G401 (cell line): ENCODE measurements at places on chromosomes 7 and 10. TPM values are rescaled to one million over a fixed set of nuclear protein-coding genes. Genes with fewer than 3 reads are reported as not detected.
A peak's percentile ranks its signal among the peaks of the same experiment; 100 is the strongest.

DNA sequence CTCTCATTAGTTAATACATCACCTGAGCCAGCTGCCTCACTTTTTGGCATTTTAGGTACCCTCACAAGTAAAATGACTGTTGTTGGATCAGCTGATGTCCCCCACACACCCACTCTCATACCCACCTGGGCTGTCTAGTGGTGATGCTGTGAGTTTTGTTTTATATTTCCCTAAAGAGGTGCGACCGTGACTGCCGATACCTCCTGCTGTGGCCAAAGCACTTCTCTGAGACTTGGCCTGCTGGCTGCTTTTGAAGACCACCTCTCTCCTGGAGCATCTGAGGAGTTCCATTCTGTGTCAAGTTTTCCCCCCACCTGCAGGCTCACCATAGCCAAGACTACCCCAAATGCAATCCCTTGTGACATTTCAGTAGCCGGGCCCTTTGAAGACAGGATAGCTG lies 6.4 kb upstream of the ACSL5 start:
- no peak for DNase-seq

The IKZF1 gene
- total RNA-seq = not detected in 2 replicates

DNA sequence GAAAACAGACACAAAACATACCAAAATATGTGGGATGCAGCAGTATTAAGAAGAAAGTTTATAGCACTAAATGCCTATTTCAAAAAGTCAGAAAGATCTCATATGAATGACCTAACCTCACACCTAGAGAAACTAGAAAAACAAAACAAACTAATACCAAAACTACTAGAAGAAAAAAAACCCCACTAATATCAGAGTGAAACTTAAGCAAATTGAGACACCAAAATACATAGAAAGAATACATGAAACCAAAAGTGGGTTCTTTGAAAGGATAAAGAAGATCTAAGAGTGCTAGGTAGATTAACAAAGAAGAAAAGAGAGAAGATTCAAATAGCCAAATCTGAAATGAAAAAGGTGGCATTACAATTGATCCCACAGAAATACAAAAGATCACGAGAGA lies 494.1 kb downstream of the SH2D4B start:
- DNase-seq = no peak

DNA sequence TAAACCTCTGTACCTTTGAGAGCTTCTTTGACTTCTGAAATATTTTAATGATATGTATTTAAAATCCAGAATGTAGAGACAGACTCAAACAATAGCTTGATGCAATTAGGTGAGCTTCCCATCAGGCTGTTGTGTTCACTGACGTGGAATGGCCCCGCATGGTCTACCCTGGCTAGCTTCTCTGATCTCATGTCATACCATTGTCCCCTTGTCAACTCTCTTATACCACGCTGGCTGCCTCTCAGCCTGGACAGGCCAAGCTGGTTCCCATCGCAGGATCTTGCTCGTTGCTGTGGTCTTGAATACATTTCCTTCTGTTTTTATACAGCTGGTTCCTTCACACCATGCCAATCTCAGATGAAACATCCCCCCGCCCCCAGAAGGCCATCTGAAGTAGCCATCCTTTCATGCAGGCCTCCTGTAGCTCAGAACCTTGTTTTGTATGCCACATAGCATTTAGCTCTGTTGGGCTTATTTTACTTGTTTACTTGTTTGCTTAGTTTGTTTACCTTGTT lies 84.2 kb downstream of the FANK1 start:
- peak; percentile 52 for DNase-seq

GRCh38 chr7:153808117-153808516 lies 244.1 kb upstream of the DPP6 start:
- DNase-seq = no peak

The CLDN4 gene
- total RNA-seq = 1.6 and 2.8 TPM in 2 replicates

GRCh38 chr10:98533746-98534445 lies 87.2 kb upstream of the HPS1 start:
- no peak for DNase-seq

DNA sequence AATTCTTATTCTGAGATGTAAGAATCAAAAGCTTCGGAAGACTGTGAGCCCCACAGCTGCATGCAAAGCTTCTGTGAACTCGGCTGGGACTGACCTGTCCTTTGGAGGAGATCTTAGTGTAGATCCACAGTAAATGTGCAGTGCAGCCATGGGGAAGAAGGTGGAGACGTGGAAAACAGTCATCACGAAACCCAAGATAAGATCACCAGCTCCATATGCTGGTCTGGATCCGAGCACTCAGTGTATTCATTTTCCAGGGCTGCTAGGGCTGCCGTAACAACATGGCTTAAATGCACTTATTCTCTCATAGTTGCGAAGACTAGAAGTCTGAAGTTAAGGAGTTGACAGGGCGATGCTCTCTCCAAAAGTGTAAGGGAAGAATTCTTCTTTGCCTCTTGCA lies 143.0 kb upstream of the TCF7L2 start:
- DNase-seq = no peak

- DNase-seq = no peak
Observed at GRCh38 chr10:63431962-63432797, 33.6 kb downstream of the JMJD1C start.

DNA sequence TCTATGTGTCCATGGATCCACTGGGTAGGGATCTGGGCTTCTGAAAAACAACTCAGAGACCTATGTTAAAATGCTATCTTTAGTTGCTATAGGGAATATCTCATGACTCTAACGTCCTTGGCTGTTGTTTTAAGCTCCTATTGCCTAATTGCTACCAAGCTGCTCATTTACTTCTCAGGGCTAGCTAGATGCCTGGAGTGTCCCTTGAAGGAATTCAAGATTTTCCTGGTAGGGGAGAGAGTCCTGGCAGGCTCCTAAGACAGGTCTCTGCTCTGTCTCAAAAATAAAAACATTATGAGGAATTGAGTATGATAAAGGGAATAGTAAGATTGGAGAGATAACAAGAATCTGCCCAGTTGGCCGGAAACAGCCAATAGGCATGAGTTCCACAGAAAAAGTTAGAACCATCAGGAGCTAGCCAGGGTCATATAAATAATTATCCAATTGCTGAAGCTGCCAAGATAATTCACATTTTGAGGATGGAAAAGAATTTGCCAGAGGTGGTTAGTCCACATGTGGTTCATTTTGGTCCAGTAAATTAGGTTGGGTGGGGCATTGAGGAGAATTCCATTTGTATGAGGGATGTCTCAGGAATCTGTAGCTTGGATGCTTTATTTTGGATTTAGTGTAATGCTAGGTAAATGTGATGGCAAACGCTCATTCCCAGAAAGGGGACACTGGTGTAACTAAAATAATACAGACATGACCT lies 362.7 kb upstream of the VSTM2A start:
- no peak for DNase-seq

DNA sequence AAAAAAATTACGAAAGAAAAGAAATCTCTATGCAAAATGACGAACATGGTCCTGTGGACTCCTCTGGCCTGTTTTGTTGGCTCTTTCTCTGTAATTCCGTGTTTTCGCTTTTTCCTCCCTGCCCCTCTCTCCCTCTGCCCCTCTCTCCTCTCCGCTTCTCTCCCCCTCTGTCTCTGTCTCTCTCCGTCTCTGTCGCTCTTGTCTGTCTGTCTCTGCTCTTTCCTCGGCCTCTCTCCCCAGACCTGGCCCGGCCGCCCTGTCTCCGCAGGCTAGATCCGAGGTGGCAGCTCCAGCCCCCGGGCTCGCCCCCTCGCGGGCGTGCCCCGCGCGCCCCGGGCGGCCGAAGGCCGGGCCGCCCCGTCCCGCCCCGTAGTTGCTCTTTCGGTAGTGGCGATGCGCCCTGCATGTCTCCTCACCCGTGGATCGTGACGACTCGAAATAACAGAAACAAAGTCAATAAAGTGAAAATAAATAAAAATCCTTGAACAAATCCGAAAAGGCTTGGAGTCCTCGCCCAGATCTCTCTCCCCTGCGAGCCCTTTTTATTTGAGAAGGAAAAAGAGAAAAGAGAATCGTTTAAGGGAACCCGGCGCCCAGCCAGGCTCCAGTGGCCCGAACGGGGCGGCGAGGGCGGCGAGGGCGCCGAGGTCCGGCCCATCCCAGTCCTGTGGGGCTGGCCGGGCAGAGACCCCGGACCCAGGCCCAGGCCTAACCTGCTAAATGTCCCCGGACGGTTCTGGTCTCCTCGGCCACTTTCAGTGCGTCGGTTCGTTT lies 83.5 kb upstream of the SLF2 start:
- DNase-seq = no peak

- DNase-seq = no peak
Observed at GRCh38 chr10:76185471-76186301, 754.3 kb downstream of the LRMDA start.

The HTR7 gene
- total RNA-seq = not detected in 2 replicates

The ZNF722 gene
- total RNA-seq = not detected in 2 replicates

The SLC13A1 gene
- not detected in 2 replicates for total RNA-seq

The THSD7A gene
- not detected in 2 replicates for total RNA-seq

- DNase-seq = no peak
Observed at GRCh38 chr7:387132-388022, 97.4 kb downstream of the FOXL3 start.

The ZNF736 gene
- 0.81 TPM in 1 of 2 replicates, not detected in the other for total RNA-seq

DNA sequence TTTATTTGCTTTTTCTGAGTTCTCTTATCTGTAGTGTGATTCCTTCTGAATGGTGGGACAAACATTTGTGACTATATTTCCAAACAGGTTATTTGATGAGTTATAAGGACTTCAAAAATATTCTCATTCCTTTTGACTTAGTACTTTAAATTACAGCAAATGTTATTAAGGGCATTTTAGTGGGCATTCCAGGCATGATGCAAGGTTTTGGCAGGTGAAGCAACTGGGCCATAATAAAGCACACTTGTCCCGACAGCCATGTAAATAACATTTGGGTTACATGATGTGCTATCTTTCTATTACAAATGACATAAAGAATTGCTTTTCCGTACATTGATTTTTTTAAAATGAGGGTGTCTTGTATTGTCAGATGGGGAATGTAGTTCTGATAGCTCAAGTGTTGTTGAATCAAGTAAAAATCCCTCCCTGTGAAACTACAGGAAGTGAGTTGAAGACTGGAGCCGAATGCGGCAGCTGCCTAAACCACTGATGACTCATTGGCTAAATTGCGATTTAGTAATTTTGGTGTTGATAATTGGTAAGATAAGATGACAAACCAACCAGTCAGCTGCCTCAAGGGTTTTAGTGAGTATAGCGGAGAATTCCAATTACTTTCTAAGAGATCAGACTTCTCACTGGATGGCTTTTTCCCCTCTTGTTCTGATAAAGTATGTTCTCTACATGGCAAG lies 231.3 kb upstream of the NPY start:
- no peak for DNase-seq

The DOCK4 gene
- total RNA-seq = 0.07 TPM in 1 of 2 replicates, not detected in the other

GRCh38 chr10:99958302-99958701 lies 51.4 kb downstream of the DNMBP start:
- no peak for DNase-seq

- DNase-seq = no peak
Observed at GRCh38 chr10:30215141-30215540, 133.9 kb downstream of the MTPAP start.

GRCh38 chr10:98951269-98952000 lies 284.2 kb downstream of the HPSE2 start:
- no peak for DNase-seq

DNA sequence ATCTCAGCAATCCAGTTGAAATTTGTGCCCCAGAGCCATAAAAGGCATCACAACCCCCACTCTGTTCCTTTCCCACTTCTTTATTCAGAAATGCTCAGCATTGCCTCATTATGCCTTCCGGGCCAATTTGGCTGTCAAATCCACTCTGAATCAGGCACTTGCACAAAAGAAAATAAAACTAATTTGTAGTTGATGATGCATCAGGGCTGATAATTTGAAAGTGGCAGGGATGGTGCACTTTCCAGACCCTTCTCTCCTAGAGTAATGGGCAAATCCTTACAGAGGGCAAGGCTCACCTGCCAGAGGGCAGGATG lies 147.9 kb upstream of the PDE1C start:
- DNase-seq = no peak
